Thyroid gland (tissue), 4 donors: ENCODE measurements at places on chromosomes 3 and 15. TPM values are rescaled to one million over a fixed set of nuclear protein-coding genes. Genes with fewer than 3 reads are reported as not detected.

The FETUB gene
- total RNA-seq, result not detected

The FBXL22 gene
- total RNA-seq, result 0.92 TPM

The FAH gene
- total RNA-seq, result 30.2 TPM

The ESYT3 gene
- total RNA-seq, result 20.3 TPM

The PCLAF gene
- total RNA-seq, result 3.4 TPM

The GNAT1 gene
- total RNA-seq, result not detected

The ADGRG7 gene
- not detected for total RNA-seq

The SOX2 gene
- total RNA-seq, result 0.27 TPM

The MUSTN1 gene
- 4.0 TPM for total RNA-seq

The CHRM5 gene
- not detected for total RNA-seq

The IGSF10 gene
- 2.4 TPM for total RNA-seq

The STAB1 gene
- 56.4 TPM for total RNA-seq

The RLBP1 gene
- total RNA-seq, result not detected

The LSAMP gene
- 0.78 TPM for total RNA-seq

The C3orf85 gene
- total RNA-seq, result not detected

The SH2D7 gene
- not detected for total RNA-seq

The CCR9 gene
- total RNA-seq, result not detected

The C3orf52 gene
- 32.0 TPM for total RNA-seq

The SNRK gene
- total RNA-seq, result 80.9 TPM

The GPR149 gene
- not detected for total RNA-seq

DNA sequence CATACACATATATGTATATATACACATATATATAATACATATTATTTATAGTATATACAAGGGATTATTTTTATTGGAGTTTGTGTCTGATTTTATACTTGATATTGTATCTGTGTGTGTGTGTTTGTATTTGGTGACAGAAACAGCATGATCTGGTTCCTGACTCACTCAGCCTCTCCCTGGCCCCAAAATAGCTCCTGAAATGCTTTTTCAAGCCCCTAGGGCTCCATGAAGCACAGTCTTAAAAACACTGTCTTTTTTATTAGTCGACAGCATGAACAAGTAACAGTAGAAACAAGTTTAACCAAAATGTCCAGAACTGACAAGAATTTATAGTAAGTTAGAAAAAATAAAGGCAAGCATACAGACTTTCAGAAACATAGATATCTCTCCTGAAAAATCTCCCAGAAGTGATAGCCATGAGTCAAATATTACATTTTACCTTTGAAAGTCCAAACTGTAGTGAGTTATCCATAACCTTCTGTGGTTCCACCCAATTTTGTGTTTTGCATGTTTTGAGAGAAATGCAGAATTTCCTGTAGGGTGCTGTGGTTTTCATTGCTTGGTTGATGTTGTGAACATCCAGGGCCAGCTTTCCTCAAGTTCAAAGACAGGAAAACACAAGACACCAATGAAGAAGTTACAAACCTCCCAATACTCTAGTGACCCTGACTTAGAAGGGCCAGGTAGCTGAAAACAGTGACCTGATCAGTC lies 98.5 kb upstream of the CCDC80 start:
- no peak for DNase-seq

DNA sequence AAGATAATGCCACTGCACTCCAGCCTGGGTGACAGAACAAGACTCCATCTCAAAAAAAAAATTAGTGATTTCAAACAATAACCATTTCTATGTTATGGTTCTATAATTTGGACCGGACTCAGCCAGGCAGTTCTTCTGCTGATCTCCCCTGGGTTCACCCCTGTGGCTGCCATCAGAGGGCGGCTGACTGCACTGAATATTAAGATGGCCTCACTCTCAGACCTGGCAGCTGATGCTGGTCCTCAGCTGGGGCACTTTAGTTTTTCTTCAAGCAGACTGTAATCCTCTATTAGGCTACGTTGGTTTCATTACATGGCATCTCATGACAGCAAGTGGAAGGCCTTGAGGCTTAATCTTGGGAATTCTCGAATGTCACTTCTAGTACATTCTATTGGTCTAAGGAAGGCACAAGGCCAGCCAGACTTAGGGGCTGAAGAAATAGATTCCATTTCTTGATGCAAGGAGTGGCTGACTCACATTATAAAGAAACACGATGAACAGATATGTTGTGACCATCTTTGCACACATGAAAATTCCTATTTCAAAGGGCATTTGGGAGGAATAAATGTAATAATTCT lies 12.8 kb downstream of the GALNT15 start:
- DNase-seq, result no peak

GRCh38 chr3:143002083-143002712 lies 828 bp downstream of the U2SURP start:
- no peak for DNase-seq

- no peak for DNase-seq
Observed at GRCh38 chr3:100073049-100073713, 41.1 kb downstream of the FILIP1L start.

DNA sequence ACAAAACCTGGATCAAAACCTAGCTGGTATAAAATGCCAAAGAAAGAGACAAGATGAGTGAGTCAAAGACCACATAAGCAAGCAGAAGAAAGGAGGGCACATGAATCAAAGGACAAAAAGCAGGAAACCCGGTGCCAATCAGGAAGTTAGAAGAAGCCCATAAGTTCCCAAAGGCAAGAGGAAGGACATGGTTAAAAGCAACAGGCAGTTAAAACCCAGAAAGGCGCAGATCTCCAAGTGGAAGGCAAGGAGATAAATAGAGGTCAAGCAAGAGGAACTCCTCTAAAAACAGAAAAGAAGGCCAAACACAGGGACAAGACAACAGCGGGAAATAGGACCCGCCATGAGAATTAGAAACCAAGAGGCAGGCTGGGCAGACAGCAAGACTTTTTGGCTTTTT lies 4.4 kb downstream of the TMOD2 start:
- DNase-seq, result no peak

DNA sequence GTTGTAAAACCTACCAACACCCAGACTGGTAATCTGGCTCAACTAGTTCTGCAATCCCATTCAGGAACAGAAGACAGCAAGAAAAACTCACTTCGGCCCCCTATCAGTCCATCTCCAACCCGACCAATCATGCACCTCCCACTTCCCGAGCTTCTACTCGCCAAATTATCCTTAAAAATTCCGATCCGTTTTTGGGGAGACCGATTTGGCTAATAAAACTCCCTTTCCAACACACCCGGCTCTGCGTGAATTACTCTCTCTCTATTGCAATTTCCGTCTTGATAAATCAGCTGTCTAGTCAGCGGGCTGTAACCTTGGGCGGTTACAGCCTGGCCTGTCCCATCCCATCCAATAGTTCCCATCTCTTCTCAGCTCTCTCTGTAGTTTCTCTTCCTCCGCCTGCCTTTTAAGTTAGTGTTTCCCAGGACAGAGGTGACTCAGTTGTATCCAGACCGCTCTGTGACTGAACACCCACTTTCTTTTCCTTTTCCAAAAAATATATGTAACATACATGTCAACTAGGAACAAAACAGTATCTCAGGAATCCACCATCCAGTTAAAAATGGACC lies 780 bp upstream of the ACAD9 start:
- DNase-seq, result peak; percentile 27

- DNase-seq, result no peak
Observed at GRCh38 chr15:94858011-94858410, 626.6 kb downstream of the MCTP2 start.

DNA sequence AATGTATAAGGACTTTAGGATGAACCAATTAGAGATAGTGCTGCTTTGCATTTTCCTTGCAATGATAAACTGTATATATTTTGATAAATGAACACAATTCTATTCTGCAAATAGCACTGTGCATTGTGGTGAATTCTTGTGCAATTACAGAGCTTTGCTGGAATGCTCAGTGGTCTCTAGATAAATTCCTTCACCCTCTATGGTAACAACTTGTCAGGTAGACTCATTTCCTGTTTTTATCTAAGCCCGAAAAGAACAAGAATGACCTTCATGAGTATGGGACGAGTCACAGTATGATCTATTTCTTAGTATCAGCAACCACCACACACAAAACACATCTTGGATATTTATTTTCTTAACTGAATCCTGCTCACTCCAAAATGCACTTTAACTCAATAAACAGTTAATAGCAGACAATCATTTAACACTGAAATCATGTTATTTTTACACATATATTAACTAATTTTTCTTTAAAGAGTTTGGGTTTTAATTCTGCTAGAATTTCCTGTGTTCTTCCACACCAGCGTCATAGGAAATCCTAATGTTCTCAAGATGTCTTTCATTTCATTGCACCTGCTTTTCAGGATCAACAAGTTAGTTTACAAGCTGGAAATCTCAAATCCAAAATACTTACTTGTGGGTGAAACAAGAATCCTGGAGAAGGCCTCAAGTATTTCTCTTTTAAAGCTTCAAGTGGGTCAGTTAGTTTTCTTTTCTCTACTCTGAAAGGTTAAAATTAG lies 551.2 kb downstream of the MECOM start:
- no peak for DNase-seq

GRCh38 chr15:70025413-70026296 lies 72.1 kb downstream of the TLE3 start:
- peak; percentile 68 for DNase-seq

- DNase-seq, result no peak
Observed at GRCh38 chr3:65890328-65890727, 148.4 kb downstream of the MAGI1 start.

GRCh38 chr3:29026286-29026685 lies 254.6 kb upstream of the RBMS3 start:
- no peak for DNase-seq

DNA sequence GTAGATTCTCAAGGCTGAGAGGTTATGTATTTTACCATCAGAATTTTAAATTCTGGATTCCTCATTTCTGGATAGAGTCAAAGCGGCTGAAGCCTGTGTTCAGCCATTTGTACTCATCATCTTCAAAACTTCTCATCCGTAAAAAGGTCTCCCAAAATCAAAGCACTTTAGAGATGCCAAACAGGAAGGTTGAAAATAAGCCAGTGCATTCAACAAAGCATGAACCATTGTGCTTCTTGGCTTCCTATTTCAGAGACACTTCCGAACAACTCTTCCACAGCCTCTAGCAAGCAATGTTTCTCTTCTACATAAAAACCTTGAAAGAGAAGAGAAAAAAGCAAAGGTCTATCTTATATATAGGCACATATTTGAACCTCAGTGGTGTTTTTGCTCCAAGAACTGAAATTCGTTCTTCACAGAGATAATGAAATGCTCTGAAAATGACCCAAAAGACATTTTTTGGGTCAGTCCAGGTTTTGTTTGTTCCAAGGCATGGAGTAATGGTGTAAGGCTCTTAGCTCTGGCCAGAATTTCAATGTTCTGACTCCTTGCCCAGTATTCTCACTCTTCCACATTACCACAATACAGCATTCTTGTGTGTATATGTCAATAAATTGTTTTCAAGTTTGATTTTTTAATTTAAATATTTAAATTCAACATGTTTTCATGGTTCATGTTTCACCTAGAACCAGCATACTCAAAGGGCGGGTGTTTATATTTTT lies 163.1 kb downstream of the STAC start:
- no peak for DNase-seq

- DNase-seq, result peak; percentile 42
Observed at GRCh38 chr15:92839696-92840095, 60.4 kb upstream of the CHD2 start.

- no peak for DNase-seq
Observed at GRCh38 chr3:191361456-191361855, 31.1 kb upstream of the UTS2B start.

GRCh38 chr3:27391796-27392195 lies 22.6 kb upstream of the NEK10 start:
- DNase-seq, result no peak

- no peak for DNase-seq
Observed at GRCh38 chr15:70955151-70955550, 62.5 kb downstream of the LRRC49 start.

DNA sequence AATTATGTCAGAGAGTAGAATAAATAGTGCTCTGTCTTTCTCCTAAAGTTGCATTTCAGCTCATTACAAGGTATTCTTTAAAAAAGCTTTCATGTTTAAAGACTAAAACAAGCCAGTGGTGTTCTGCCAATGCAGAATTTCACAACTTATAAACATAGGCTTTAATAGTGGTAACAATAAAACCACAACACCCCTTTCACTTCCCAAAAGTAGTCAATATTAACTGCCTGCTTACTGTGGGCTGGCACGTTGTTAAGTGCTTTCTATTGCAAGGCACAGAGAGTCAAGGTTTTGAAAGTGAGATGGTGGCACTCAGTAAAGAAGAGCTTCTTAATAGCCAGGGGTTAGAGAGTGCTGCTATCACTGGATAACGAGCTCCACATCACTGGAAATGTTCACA lies 8.4 kb upstream of the RTP1 start:
- no peak for DNase-seq

DNA sequence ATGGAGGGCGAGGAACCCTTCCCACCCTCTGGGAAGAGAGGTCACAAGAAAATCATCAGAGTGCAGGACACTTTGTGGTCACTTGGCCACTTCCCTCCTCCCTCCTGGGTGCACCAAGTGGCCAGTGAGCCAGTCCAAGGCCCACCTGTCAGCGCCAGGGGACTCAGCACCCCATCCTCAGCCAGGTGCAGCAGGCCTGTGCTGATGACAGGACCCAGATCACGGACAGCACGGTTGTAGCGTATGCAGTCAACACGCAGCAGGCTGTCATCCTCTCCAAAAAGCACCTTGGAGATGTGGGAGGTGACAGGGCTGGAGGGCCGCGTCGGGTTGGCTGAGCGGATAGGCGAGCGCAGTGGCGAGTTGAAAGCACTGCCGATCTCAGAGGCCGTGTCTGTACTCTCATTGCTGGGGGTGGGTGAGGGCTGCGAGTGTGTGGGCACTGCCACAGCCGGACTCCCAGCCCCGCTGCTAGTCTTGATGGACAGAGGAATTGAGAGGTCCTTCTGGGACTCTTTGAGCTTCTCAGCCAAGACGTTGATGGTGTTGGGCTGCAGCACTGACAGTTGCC lies 41.5 kb downstream of the SEMA3G start:
- no peak for DNase-seq

GRCh38 chr15:60518511-60518910 lies 39.6 kb upstream of the ICE2 start:
- DNase-seq, result no peak

DNA sequence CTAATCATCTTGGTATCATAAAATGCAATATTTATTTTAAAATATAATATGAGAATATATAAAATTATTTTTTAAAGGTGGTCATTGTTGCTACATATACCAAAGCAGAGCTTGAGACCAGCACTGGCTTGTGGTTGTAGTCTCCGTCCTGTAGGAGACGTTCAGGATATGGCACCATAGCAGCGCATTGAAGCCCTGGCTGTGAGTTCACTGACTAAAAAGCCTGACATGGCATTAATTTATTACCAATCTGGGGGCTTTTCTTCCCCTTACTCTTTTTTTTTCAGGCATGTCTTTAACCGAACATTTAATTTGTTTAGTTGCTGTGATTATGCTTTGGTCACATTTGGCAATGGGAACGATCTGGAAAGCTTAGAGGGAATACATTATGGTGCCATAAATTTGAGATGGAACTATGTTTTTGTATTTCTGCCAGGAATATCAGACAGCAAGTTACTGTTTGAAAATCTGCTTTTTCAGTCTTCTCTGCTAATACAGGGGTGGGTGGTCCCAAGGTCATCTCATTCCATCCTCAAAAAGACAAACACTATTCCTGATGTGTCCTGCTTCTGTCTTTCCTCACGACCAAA lies 108.5 kb downstream of the ZIC4 start:
- no peak for DNase-seq

- DNase-seq, result no peak
Observed at GRCh38 chr3:107734317-107734716, 211.6 kb downstream of the BBX start.
